PC-3 (cell line): ENCODE measurements at places on chromosomes 3 and 15.

GRCh38 chr15:85693277-85693676 lies 101.4 kb downstream of the KLHL25 start:
- DNase-seq = no peak

GRCh38 chr3:4633078-4634004 lies 140.2 kb downstream of the ITPR1 start:
- peak; percentile 77 for DNase-seq

- no peak for DNase-seq
These were observed 1145.3 kb downstream of the OTOL1 start for GRCh38 chr3:162641907-162642306.

DNA sequence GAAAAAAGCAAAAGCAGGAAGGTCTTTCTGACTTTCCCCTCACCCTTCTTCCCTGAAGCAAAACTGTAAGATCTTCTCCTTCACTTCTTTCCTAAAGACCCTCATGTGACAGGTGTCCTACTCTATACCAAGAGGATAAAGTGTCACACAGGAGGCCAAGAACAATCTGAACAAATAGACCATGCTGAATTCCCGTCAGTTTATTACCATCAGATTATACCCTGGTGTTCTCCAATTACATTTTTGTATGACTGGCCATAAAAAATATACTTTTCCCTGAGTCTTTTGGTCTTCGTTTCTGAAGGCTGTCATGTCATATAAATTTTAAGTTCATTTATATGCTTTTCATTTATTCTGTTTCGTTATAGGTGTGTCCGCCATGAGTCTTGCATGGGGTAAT lies 371.4 kb upstream of the CNTN4 start:
- DNase-seq = no peak

DNA sequence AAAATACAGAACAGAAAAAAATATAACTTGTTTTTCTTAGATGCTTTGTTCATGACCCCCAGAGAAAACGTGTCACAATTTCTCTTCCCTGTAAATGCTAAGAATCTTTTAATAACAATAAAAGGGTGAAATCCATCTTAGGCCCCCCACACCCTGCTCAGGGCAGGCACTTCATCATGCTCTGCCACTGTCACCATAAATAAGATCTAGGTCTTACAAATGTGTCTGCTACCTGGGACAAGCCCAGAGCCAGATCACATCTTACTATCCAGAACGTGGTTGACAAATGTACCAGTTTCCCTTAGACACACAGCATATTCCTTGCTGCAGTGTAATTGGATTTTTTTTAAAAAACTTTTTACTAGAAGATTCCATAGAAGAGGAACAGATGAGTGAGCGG lies 795.4 kb downstream of the AGBL1 start:
- no peak for DNase-seq
